CD4-positive, alpha-beta memory T cell (primary cell): ENCODE measurements at places on chromosomes 3 and 15. TPM values are rescaled to one million over a fixed set of nuclear protein-coding genes. Genes with fewer than 3 reads are reported as not detected.

GRCh38 chr15:96460106-96460505 is 129.6 kb downstream of the NR2F2 start:
- H3K4me3 ChIP-seq, result no peak overlapping the region
- H3K4me1 ChIP-seq, result no peaks in the 10 kb centered on the region

- H3K4me3 ChIP-seq, result no peak overlapping the region
- no peaks in the 10 kb centered on the region for H3K36me3 ChIP-seq
- no peaks in the 10 kb centered on the region for H3K4me1 ChIP-seq
These were observed 59.5 kb upstream of the STRIT1 start for GRCh38 chr3:155352900-155353490.

TMEM207 gene
- total RNA-seq, result not detected

- no peak overlapping the region for H3K4me3 ChIP-seq
- no peak for DNase-seq
- no peaks in the 10 kb centered on the region for H3K36me3 ChIP-seq
These were observed 48.9 kb downstream of the CACNA2D2 start for GRCh38 chr3:50454481-50455070.

DNA sequence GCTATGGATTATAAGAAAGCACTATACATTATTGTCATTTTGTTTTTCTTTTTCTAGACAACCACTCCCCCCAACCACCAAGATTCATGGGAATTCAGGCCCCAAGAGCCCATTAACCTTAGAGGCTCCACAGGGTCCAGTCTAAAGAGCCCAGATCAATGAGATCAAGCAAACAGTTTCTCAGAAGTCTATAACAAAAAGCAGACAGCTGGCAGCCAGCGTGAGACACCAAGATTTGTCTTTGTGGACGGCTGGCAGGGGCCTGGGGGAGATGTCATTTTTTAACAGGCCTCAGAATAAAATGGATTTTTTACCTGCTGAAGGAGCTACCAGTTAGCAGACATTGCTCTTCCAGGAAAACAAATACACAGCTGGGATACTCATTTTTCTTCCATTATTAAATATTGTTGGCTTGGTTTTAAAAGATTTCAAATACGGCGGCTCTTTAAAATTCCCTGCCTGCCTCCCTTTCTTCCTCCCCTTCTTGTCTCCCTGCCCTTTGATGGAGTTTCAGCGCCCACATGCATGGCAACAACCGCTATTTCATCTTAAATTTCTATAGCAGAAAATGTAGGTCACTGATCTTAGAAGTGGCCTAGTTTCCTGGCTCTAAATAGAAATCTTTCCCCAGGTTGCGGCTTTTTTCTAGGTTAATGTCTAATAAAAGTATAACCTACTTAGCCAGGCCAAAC is 130.6 kb downstream of the FAM174B start:
- no peaks in the 10 kb centered on the region for H3K36me3 ChIP-seq
- no peak for DNase-seq
- H3K27me3 ChIP-seq, result no peaks in the 10 kb centered on the region
- H3K4me1 ChIP-seq, result no peaks in the 10 kb centered on the region
- no peak overlapping the region for H3K4me3 ChIP-seq

SERPINI2 gene
- not detected for total RNA-seq

PATL2 gene
- 62.1 TPM for total RNA-seq

DNA sequence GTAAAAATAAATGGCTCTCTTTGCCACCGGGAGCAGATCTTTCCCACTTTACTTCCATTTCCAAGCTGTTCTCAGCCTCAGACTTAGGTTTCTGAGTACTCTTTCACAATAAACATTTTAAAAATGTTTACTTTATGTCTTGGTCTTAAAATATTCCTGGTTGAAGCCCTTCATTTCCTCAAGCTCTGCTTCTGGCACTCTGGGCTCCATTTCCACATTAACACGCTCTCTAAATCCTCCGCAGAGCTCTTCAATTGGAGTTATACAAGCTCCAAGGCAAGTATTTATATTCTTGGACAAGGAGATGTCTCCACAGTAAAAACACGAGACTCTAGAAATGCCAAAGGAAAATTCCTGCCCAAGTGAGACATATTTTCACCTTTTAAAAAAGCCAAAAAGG is 169.3 kb downstream of the GREM1 start:
- no peaks in the 10 kb centered on the region for H3K4me1 ChIP-seq
- no peaks in the 10 kb centered on the region for H3K27me3 ChIP-seq
- no peak overlapping the region for H3K27ac ChIP-seq
- no peak overlapping the region for H3K4me3 ChIP-seq
- no peaks in the 10 kb centered on the region for H3K36me3 ChIP-seq
- no peak for DNase-seq

- H3K27me3 ChIP-seq, result no peaks in the 10 kb centered on the region
- H3K27ac ChIP-seq, result no peak overlapping the region
These were observed 281.0 kb upstream of the TBL1XR1 start for GRCh38 chr3:177478170-177478867.

GRCh38 chr3:139326707-139327106 is 17.1 kb upstream of the MRPS22 start:
- no peak overlapping the region for H3K27ac ChIP-seq
- no peak for DNase-seq
- no peak overlapping the region for H3K4me3 ChIP-seq
- no peaks in the 10 kb centered on the region for H3K36me3 ChIP-seq
- peaks cover 5% of the 10 kb centered on the region for H3K4me1 ChIP-seq

DNA sequence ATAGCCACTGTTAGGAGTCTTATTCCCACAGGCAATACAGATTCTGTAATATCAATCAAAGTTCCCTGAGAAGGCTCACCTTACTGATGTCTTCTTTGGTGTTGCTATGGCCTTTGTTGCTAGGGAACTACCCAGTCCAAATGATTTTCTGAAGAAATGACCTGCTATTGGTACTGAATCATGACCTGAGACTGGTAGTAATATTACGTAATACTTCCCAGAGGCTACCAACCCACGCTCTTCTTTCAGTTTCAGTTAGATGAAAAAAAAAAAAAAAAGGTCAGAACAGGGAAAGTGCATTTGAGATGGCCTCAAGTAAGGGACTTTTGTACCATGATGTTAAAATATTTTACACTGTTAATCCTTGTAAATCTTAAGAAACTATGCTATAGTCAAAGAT is 1092.5 kb upstream of the EPHA6 start:
- no peak overlapping the region for H3K4me3 ChIP-seq
- H3K27me3 ChIP-seq, result no peaks in the 10 kb centered on the region
- no peak overlapping the region for H3K27ac ChIP-seq
- no peak for DNase-seq
